ENCODE measurements at places on chromosomes 2 and 18.

DNA sequence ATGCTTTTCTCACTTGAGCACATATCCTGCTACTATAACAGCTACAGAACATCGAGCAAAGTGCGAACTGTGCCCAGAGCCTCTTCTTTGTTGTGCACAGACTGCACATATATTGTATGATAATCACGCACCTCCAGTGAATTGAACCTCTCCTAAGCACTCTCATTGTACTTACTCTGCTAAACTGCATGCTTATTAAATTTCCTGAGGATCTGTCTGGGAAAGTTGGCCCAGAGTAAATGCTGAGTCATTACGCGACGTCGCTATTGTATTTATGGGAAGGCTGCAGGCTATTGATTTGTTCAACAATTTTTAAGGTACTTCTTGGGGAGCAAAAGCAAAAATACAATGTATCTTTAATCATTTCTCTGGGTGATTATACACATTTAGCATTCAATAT is 399.6 kb upstream of the DSEL start:
- no peak for DNase-seq

DNA sequence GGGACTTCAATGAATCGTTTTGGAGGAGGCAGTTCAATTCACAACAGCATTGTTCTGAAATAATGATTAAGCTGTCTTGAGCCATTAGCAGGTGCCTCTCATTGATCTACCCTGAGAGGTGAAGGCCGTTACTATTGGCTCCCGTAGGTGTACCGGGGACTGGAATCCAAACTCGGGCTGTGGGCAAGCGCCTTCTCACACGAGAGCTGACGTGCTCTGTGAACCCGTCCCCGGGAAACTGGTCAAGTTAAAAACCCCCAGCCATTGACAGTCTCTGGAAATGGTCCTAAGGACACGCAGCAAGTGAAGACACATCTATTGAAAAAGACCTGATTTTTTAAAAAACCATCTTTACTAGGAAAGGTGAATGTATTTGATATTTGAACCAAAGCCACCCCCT is 8.1 kb upstream of the NFATC1 start:
- no peak for DNase-seq

GRCh38 chr2:83196225-83196624 is 1262.9 kb downstream of the SUCLG1 start:
- DNase-seq, result no peak

DNA sequence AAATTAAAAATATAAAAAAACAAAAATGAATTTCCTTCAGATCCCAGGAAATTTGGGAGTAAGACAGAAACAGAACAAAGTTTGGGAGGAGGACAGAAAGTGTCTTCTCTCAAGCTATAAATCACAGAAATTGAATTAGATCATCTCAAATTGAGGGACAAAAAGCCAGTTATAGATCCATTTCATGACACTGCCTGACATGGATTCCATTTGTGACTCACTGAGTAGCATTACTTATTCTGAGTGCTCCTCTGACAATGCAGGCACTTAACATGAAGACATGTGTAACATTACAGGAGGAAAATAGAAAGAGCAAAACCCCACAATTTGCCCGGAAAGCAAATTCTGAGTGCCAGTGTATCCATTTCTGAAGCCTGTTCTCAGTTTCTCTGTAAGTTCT is 63.9 kb upstream of the CREB1 start:
- DNase-seq, result no peak

DNA sequence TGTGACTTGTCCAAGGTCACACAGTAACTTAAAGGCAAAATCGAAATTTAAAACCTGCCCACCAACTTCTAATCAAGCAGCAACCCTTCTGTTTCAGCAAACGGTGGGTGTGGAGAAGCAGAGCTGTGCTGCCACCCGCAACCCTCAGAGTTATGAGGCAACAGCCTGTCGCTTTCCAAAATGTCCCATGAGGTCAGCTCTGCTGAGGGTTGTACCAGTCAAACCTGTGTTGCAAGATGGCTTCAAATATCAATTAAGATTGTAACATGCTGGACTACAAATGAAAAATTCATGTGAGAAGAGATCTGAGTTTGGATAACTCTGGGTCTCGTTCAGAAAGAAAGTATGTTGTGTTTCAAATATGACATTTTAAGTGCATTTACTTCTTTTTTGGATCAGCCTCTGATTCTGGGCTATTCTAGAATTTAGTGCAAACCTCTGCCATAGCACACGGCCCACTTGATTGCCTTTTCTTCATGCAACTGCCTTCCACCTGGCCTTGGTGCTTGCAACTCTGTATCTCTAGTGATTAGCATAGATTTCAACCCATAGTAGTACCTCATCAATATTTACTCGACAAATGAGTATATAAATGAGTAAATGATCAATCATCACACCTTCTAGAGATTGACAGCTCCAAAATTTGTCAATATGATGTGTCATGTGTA is 69.3 kb downstream of the TIMM21 start:
- no peak for DNase-seq

DNA sequence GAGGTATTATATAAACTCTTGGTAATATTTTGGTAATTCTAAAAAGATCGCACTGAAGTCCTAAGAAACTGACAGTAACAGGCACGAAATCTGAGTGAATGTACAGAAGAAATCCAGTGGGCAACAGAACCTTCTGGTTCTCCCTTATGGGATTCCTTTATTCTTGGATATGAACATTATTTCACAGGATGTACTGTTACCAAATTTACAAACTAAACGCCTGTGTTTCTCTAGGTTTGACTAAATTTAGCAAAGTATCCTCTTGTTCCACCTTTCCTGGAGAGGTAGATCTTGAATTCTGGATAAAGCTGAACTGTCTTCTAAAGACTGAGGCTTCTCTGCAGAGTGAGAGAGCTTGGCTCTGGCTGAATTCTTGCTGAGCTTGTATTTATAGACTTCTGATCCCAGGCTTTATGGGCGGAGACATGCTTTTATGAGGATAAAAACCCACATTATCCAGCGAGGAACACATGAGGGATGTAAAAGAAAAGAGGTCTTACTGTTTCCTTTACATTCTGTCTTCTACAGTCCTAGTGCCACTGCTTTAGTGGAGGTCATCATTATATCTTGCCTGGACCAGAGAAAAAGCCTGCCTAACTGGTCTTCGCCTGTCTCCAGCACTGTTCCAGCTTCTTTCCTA is 220.8 kb downstream of the CDH2 start:
- DNase-seq, result no peak

DNA sequence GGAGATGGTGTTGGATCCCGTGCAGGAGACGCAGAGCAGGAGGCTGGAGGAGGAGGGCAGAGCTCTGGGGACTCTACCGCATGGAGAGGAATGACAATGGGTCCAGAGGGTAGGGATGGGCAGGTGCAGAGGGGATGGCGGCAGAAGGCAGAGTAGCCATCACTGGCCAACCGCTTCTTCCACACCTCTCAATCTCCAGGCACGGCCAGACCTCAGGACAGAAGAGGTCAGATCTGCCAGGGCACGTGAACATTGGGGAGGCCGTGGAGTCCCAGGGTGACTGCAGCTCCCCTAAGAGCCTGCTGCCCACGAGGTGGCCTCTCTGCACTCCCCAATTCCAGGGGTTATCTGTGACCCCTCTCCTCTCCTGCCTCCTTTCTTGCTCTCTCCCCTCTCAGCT is 162.7 kb upstream of the HDAC4 start:
- DNase-seq, result no peak

GRCh38 chr18:26051843-26052242 is 38.6 kb downstream of the SS18 start:
- DNase-seq, result no peak

- DNase-seq, result no peak
Observed at GRCh38 chr2:110863726-110864125, 131.4 kb downstream of the ACOXL start.

GRCh38 chr2:33029926-33030325 is 83.2 kb downstream of the LTBP1 start:
- no peak for DNase-seq

DNA sequence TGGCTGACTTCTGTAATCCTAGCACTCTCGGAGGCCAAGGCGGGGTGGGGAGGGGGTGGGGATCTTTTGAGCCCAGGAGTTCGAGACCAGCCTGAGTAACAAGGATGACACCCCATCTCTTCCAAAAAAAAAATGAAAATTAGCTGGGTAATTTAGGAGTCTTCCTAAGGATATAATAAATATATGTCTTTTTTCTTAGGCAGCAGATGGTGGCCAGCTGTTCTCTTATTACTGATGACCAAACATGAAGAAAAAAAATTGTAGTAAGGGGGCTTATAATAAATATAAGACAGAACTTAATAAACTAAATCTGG is 4.2 kb upstream of the IMPA2 start:
- no peak for DNase-seq

GRCh38 chr2:33378556-33379210 is 97.8 kb upstream of the RASGRP3 start:
- DNase-seq, result no peak

DNA sequence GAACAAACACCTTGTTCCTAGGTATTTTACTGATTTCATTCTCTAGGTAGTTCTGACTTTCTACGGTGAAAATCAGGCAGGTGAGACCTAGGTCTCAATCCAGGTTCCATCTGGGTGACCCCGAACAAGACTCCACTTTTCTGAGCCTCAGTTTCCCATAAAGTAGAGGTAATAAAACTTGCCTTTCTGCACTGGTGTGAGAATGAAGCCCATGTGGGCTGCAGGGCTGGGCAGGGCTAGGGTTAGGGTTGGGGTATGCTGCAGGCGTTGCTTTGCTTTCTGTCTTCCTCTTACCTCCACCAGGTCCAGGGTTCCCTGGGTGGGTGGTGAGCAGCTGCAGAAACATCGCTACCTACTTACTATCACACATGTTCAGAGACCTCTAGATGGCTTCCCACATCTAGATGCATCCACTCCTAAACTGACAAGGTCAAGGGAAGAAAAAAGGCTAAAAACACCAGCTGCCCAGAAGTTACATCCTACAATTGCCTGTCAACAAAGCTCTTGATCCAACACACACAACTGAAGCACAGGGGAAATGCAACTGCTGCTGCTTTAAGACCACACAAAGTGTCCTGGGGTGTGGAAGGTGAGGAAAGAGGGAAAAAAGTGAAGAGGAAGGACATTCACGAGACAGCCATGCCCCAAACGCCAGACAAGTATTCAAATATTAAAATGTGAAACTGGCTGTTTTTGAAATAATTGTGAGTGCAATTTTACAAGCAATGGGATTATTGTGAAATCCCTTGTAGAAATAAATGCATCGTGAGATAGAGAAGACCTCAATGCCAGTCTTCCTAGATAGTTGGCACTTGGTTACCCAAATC is 23.5 kb downstream of the MBP start:
- no peak for DNase-seq

DNA sequence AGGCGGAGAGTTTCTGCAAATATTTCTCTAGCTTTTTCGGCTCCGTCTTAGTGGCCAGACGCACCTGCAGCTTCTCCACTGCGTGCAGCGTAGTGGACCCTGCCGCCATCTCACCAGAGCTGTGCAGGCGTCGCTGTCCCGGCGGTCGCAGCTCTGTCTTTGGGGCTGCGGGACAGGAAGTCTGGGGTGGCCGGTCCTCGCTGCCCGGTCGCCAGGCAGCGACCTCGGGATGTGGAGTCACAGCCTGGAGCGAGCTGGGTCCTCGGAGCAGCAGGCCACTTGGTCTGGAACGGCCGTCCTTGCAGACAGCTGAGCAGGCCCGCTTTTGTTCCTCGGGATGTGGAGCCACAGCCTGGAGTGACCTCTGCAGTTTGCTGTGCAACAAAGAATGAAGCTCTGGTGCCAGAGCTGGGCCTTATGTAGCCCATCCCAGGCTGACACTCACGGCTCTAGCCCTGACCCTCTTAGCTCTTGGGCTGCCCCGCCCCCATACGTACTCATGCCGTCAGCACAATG is at the start of gene ELOA2:
Gene ELOA2 (minus strand): TSS at position 466 of the 516 bp plus-strand sequence. CDS start 357 bp downstream, at position 109.
- DNase-seq, result no peak

DNA sequence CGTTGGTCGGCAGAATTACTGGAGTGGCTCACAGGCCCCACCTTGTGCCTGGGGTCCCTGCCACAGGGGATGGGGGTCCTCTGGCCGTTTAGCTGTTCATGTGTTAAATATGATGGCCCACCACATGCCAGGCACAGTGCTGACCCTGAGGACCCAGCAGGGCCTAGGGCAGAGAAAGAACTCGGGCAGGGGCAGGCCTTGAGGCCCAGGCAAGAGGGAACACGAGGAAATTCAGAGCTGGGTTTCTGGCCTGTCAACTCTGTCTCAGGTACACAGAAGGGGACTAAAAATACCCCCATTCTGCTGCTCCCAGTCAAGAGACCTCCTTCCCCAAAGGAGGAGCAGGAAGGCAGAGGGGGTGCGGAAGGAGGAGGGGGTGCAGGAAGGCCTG is 66.2 kb downstream of the DNMT3A start:
- DNase-seq, result no peak

GRCh38 chr2:33552758-33553461 is 46.2 kb downstream of the FAM98A start:
- DNase-seq, result no peak

DNA sequence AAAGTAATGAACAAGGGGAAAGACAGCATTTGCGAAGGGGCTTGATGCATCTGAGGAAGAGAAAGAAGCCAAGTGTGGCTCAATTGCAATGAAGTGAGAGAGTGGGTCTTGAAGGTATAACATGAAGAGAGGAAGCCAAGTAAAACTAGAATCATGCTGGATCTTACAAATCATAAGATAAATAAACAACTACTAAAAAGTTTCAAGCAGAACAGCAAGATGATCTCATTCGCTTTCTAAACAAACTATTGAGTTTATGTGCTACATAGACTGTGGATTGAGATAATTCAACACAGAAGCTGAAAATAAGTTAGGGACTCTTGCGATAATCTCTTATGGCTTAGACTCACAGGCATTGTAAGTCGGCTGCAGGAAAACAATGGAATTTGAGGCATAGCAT is 1310.5 kb upstream of the NRXN1 start:
- no peak for DNase-seq

DNA sequence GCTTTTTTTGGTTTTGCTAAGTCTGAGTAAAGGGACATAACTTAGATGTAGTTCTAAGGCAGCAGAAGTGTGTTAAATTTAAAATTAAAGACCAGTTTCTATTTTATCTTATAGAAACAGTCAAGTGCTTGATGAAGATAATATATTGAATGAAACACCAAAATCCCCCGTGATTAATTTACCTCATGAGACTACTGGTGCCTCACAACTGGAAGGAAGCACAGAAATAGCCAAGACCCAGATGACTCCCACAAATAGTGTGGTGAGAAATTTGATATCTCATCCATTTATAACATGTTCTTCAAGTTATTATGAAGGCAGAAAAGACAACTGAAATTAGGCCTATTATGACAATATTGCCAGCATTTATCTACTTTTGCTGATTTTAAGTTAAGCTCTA is 45.6 kb downstream of the APLF start:
- no peak for DNase-seq

- no peak for DNase-seq
Observed at GRCh38 chr2:143586119-143586518, 456.9 kb downstream of the ARHGAP15 start.

DNA sequence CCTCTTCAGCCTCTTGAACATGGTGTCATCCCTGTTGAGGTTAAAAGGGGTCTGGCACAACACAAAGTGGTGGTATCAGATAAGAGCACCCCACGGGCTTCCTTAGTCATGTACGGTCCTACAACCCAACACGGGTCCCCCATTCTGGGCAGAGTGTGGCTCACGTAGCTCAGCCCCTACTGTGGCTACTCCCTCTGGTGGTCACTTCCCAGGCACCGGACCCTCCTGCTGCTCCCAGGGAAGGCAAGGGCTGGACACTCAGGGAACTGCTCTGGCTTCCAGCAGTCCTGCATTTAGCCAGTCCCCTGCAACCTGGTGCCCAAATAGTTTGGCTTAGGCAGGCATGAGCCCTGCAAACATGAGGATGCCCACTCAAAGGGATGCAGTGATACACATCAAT is 58.6 kb downstream of the GALNT14 start:
- no peak for DNase-seq

GRCh38 chr18:33536904-33537303 is 41.1 kb upstream of the ASXL3 start:
- DNase-seq, result no peak

GRCh38 chr18:31990823-31991222 is 27.8 kb upstream of the RNF125 start:
- no peak for DNase-seq
